Frontal cortex (tissue), 4 donors: ENCODE measurements at places on chromosomes 6 and 20. TPM values are rescaled to one million over a fixed set of nuclear protein-coding genes. Genes with fewer than 3 reads are reported as not detected.

NOL4L gene
- 13.0 TPM for total RNA-seq

LTA gene
- total RNA-seq, result not detected

ID4 gene
- 123 TPM for total RNA-seq

JAG1 gene
- total RNA-seq, result 20.0 TPM

GHRH gene
- total RNA-seq, result not detected

CD109 gene
- total RNA-seq, result 1.6 TPM

OPRM1 gene
- 1.2 TPM for total RNA-seq

COL9A1 gene
- total RNA-seq, result 3.3 TPM

MATN4 gene
- total RNA-seq, result under 0.01 TPM

SLPI gene
- total RNA-seq, result 0.41 TPM

RAET1L gene
- total RNA-seq, result not detected

DEFB126 gene
- not detected for total RNA-seq

TPX2 gene
- 5.7 TPM for total RNA-seq
